ENCODE measurements at places on chromosomes 4 and X. TPM values are rescaled to one million over a fixed set of nuclear protein-coding genes. Genes with fewer than 3 reads are reported as not detected.

GRCh38 chrX:107731831-107732502 is 43.6 kb downstream of the TSC22D3 start:
- H3K4me3 ChIP-seq: no peak overlapping the region
- DNase-seq: no peak
- H3K27ac ChIP-seq: no peak overlapping the region
- no peaks in the 10 kb centered on the region for H3K4me1 ChIP-seq
- no peaks in the 10 kb centered on the region for H3K36me3 ChIP-seq

- no peak overlapping the region for H3K4me3 ChIP-seq
- no peaks in the 10 kb centered on the region for H3K27me3 ChIP-seq
- H3K27ac ChIP-seq: no peak overlapping the region
- H3K36me3 ChIP-seq: no peaks in the 10 kb centered on the region
Measured at GRCh38 chr4:32519060-32519459, 1798.9 kb downstream of the PCDH7 start.

DNA sequence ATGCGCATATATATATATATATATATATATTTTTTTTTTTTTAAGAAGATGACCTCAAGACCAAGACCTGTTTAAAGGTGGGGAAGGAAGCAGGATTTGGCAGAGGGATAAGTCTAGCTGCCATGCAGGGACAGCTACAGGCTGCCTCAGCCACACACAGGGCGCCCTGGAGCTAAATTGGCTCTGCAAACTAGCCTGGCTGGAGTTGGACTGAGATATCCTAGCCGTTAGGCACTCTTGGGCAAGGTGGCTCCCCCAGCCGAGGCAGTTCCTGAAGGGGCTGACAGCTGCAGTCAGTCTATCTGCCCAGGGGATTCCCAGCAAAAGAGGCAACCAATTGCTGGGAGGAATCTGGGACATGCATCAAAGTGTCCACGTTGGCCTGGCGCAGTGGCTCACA is 21.9 kb downstream of the TRIML1 start:
- DNase-seq: no peak
- no peak overlapping the region for H3K27ac ChIP-seq
- no peaks in the 10 kb centered on the region for H3K36me3 ChIP-seq
- no peak overlapping the region for H3K4me3 ChIP-seq
- H3K4me1 ChIP-seq: no peaks in the 10 kb centered on the region

Gene RNF150
- total RNA-seq: not detected

Gene F8A2
- total RNA-seq: not detected

Gene PAGE2
- total RNA-seq: not detected

Gene CLDN34
- not detected for total RNA-seq

Gene TMEM35A
- total RNA-seq: not detected

DNA sequence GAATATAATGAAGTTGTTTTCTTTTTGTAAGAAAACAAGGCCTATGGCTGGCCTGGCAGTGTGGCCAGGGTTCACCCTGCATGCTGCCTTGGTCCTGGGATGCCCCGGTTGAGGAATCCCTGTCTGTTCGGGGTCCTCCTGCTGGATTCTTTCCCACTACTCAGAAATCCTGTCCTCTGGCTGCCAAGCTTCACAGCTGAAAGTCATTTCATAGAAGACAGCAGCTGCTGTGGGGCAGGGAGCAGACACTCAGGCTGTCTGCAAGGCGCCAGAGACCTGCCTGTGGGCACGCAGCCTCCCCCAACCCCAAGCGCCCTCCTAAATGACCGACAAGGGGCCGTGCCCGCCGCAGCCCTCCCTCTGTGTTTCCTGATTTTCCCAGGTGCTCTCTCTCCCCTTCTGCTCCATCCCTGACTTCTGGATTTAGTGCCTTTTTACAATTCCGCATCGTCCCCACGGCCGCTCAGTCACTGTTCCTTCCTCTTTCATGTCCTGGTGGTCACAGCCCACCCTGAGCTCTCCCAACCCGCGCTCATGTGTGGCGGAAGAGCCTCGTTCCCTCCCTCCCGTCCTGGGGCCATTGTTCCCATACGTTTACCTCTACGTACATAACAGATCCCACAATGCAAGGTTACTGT is 27.5 kb downstream of the ZFYVE28 start:
- H3K36me3 ChIP-seq: peaks cover 2% of the 10 kb centered on the region
- peaks cover 26% of the 10 kb centered on the region for H3K27me3 ChIP-seq
- peaks cover 14% of the 10 kb centered on the region for H3K4me1 ChIP-seq
- no peak overlapping the region for H3K27ac ChIP-seq
- no peak overlapping the region for H3K4me3 ChIP-seq

Gene GRK4
- 4.4 TPM for total RNA-seq

Measured in activated T-helper 1 cell treated with anti-CD3 and anti-CD28 coated beads, Interleukin-12 subunit alpha, Interleukin-12 subunit beta, Interleukin-2, Interleukin-4 antibody, amounts not matched to agents 30 ng/mL and 10 ng/mL and 1 ng/mL, durations not matched to agents 14 hours and 24 hours and 36 hours (primary cell).